ENCODE measurements at places on chromosomes 7 and 10.
A peak's percentile ranks its signal among the peaks of the same experiment; 100 is the strongest.

GRCh38 chr10:17454161-17455014 is at the start of gene ST8SIA6:
Gene ST8SIA6, minus strand, starts transcription at chr10:17454595. Its CDS starts 340 bp downstream, at chr10:17454255.
- DNase-seq: peak; percentile 74

DNA sequence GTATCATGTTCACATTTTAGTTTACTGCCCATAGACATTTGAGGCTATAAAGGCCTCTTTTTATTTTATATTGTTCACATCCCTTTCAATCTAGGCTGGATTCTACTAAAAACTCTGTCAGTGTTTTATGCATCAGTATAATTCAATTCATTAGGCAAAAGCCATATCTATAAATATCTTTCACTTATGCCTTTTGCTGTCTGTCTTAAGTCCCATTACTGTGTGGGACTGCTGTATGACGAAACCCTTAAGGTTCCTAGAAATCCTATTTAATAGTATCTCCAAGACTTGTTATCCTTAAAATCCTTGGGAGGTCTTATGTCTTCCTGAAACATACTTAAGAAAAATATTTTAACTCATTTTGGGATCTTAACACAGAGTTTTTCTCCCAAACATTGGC is 139.2 kb downstream of the HGF start:
- DNase-seq: no peak

DNA sequence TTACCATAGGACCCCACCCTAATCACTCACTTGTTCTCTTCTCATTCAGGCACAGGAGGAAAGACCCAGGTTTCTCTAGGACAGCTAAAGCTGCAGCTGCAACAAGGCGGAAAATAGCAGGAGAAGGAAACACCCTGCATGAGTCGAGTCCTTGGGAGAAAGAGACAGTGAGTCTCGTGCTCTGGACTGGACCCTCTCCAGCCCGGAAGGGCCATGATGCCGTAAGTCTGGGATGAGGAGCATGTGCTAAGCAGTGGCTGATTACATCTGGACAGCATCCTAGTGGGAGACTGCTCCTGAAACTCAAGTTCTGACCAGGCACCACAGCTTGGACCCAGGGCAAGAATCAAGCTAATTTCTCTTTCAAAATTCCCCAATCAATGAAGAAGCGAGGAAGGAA is 39.4 kb downstream of the FBXW4 start:
- no peak for DNase-seq

DNA sequence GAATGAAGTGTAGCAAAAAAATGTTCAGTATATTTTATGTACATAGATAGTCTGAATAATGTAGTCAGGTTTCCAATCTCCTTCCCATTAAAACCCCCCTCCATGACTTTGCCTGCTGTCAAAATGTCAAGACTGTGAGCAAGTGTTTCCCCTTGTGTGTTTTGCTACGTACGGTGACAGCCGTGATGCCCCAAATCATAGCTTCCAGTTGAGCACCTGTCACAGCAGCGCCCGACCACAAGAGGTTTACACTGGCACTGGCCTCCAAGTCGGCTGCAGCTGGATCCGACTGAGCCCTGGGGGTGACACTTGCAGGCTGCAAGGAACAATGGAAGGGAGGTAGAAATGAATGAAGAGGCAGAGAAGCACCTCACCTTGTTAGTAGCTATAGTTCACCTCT is 62.3 kb downstream of the LAMB4 start:
- DNase-seq: no peak

GRCh38 chr10:51892965-51893658 is 193.7 kb upstream of the CSTF2T start:
- no peak for DNase-seq

- no peak for DNase-seq
These were observed 21.6 kb downstream of the IRF5 start for GRCh38 chr7:128959296-128959695.

GRCh38 chr10:71290331-71290730 is 28.7 kb upstream of the SLC29A3 start:
- no peak for DNase-seq

DNA sequence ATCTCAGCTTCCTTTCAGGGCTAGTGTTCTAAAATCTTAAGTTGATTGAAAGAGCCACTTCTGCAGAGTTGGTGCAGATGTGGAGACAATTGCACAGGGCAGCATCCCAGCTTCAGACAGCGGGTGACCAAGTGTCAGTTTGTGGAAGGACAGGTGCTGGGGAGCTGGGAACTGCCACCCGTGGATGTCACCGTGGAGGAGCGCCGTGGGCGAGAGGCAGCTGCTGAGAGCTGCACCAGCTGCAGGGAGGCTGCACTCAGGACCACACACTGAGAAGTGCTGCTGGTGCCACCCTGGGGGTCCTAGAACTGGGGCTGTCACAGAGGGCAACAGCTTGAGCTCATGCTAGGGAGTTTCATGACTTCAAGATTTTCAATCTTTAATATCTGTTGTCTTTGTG is 543.0 kb upstream of the FZD8 start:
- no peak for DNase-seq

GRCh38 chr10:86899670-86900276 is 57.6 kb downstream of the MMRN2 start:
- peak; percentile 59 for DNase-seq

- DNase-seq: no peak
These were observed 4.5 kb downstream of the TSPAN13 start for GRCh38 chr7:16758036-16758435.

DNA sequence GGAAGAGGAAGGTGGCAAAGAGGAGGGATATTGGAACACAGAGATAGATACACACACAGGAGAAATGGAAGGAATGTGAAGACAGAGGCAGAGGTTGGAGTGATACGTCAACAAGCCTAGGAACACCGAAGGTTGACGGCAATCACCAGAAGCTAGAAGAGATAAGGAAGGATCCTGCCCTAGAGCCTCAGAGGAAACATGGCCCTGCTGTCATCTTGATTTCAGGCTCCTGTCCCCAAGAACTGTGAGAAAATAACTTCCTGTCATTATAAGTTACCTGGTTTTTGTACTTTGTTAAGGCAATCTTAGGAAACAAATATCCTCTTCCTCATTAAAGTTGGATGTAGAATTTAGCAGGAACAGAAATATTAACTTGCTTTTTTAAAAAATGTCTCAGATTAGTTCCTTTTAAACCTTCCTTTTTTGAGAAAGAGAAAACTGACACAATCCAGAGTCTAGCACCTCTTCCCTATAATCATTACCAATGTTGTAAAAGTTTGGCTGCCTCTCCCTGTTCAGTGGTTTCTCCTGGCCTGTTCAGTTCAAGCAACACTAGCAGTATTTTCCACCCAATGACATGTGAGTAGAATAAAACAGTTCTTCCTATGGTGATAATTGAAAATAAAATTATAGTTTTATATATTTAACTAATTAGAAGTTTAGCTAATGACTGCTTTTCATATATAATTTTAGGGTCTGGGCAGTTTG is 28.8 kb upstream of the GNAI1 start:
- no peak for DNase-seq

DNA sequence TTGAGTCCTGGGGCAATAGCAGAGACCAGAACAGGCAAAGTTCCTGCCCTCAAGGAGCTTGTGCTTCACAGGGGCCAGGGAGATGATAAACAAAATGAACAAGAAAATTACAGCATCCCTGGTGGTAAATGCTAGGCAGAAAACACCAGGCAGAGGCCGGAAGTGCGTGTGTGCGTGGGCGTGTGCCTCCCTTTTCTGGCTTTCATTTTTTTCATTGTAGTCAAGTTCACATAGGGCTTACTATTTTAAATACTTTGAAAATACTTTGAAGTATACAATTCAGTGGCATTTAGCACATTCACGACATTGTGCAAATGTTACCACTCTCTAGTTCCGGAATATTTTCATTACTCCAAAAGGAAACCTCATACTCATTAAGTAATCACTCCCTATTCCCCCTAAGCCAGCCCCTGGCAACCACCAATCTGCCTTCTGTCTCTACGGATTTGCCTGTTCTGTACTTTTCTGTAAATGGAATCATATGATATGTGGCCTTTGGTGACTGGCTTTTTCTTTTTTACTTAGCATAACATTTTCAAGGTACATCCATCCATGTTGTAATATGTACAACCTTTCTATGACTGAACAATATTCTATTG is 88.1 kb upstream of the PDCD4 start:
- no peak for DNase-seq

DNA sequence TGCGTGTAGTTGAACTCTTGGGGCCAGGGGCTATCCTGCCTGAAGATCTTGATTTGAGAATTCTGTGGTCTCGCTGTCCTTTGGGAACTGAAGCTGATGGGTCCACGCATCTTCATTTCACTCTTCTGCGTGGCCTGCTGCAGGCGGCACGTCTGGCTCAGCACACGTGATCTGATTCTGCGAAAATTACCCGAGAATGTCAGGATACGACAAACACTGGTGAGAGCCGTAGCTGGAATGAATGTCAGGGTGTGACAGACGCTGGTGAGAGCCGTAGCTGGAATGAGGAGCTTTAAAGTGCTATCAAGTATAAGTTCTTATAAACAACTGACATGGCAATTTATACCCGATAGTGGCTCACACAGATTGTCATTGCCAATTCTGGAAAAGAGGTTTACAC is 44.6 kb upstream of the CFAP46 start:
- DNase-seq: no peak
